ENCODE measurements at places on chromosomes 3 and 15. TPM values are rescaled to one million over a fixed set of nuclear protein-coding genes. Genes with fewer than 3 reads are reported as not detected.

GRCh38 chr3:48408823-48409281, 21.0 kb downstream of the PLXNB1 start:
- H3K27ac ChIP-seq, result no peak overlapping the region
- H3K36me3 ChIP-seq, result no peaks in the 10 kb centered on the region
- no peak for DNase-seq

DNA sequence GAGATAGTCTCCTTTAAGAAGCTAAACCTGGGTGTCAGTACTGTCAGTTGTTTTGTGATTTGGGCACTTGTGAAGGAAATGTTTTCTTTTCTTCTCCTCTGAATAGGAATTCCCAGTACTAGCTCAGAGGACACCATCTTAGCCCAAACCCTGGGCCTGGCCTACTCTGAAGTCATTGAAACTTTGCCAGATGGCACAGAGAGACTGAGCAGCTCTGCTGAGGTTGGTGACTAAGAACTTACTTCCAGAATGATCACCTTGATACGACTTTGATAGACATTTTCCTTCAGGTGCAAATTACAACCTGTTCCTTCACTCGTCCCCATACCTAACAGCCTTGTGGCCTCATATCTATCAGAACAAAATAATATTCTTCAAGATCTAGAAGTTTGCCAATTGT, 100.2 kb downstream of the LARS2 start:
- H3K27me3 ChIP-seq, result no peaks in the 10 kb centered on the region
- no peak overlapping the region for H3K4me3 ChIP-seq
- H3K36me3 ChIP-seq, result peaks cover 41% of the 10 kb centered on the region
- no peak overlapping the region for H3K27ac ChIP-seq
- H3K4me1 ChIP-seq, result peaks cover 4% of the 10 kb centered on the region

DNA sequence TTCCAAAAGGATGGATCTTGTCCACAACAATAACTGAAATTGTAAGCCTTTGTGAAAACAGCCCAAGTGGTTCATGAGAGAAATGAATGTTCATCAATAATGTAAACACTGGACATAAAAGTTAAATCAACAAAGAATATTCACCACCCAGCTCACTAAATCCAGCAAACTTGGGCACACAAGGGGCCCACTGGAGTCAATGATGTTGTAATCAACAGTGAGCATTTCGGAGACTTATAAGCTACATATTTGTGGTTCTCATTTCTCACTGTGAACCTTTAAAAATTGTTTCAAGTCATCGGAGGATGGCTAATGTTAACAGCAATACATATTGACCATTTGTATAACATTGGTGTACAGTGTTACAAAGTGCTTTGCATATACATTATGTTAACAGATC, 63.1 kb downstream of the VGLL4 start:
- H3K4me1 ChIP-seq, result peaks cover 64% of the 10 kb centered on the region
- no peak overlapping the region for H3K4me3 ChIP-seq
- DNase-seq, result no peak
- H3K27ac ChIP-seq, result no peak overlapping the region

DNA sequence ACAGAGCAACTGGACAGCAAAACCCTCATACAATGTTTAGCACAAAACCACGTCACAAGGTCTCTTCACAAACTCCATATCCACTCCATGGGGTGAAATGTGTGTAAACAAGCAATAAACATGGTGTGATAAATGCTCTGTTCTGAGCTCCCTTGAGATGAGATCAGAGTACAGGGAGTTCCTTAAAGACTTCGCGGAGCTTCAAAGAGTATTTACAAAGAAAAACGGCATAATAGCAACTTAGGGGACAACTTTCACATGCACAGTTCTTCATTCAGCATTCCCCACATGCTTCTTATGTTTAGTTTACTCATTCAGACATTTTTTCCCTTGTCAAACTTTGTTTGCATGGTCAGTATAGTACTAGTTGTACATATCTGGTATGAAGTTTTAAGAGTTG, 52.5 kb upstream of the SUCLG2 start:
- H3K27ac ChIP-seq, result no peak overlapping the region
- no peak for DNase-seq
- H3K27me3 ChIP-seq, result no peaks in the 10 kb centered on the region
- H3K36me3 ChIP-seq, result no peaks in the 10 kb centered on the region

Gene PLSCR2
- not detected for total RNA-seq

Gene CCDC50
- total RNA-seq, result 7.3 TPM
